ENCODE measurements at places on chromosomes 12 and 14. TPM values are rescaled to one million over a fixed set of nuclear protein-coding genes. Genes with fewer than 3 reads are reported as not detected.
A peak's percentile ranks its signal among the peaks of the same experiment; 100 is the strongest.

DNA sequence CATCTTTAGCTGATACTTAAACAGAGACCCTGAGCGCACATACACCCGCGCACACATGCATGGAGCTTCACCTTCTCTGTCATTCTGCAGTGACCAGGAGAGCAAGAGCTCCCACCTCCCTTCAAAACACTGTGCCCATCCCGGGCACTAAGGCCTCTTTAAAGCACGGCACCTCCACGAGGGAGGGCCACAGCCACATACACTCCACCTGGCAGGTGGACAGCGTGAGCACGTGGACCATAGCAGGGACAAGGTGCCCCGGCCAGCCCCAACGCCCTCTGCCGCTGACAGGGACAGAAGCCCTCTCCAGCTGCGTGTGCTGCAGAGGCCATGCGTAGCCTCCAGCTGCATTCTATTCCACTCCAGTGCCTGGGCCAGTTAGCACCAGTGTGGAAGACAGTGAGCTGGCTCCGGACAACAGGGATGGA is 5.4 kb downstream of the GAPDH start:
- no peak for DNase-seq

GRCh38 chr14:90985601-90986242 is 74.7 kb downstream of the RPS6KA5 start:
- DNase-seq, result no peak

- DNase-seq, result no peak
Measured at GRCh38 chr12:67451206-67451605, 182.0 kb downstream of the CAND1 start.

DNA sequence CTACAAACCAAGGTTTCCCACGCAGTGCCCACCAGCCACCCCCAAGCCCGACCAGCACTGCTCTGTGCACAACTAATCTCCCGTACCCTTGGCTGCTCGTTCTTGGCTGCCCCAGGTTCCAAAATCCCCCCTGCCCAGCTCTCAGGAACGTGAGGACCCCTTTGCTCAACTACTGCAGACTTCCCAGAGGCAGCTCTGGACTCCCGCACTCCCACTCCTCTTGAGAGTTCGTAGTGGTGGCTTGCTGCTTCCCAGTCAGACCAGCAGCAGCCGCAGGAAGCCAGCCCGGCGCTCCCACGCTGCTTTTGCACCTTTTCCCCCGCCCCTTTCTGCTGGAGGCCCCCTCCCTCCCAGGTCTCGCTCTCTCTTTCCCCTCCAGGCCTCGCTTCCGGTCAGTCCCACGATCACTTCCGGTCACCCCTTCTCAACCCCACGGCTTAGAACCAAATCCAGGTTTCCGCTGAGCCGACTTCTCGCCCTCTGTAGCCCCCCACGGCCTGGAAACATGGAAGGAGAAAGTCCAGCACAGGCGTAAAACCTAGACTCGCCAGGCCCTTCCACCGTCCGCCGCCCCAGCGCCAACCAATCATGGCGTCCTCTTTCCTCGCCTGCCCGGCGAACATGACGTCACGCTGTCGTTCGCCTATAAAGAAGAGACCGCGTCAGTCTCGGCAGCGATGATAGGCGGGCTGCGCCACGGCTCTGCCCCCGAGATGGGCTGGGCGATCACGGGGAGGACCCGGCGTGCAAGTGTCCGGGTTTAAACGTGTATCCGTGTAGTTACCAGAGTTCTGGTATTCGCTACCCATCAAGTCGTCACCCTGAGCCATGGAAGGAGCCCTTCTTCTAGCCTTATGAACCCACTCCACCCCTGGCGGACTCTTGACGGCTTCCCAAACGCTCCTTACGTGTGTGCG is at the start of gene TFCP2:
Gene TFCP2 (minus strand): TSS at position 621 of the 917 bp plus-strand sequence. CDS start 713 bp downstream, outside the sequence.
- peak; percentile 78 for DNase-seq

- no peak for DNase-seq
Measured at GRCh38 chr12:106997916-106998315, 11.0 kb upstream of the MTERF2 start.

TSPAN19 gene
- total RNA-seq, result 0.35 TPM

GRCh38 chr12:107242189-107242588 is 148.8 kb upstream of the CRY1 start:
- DNase-seq, result no peak

- DNase-seq, result no peak
Measured at GRCh38 chr14:48738186-48738925, 847.8 kb downstream of the RPS29 start.

APOF gene
- not detected for total RNA-seq

DNA sequence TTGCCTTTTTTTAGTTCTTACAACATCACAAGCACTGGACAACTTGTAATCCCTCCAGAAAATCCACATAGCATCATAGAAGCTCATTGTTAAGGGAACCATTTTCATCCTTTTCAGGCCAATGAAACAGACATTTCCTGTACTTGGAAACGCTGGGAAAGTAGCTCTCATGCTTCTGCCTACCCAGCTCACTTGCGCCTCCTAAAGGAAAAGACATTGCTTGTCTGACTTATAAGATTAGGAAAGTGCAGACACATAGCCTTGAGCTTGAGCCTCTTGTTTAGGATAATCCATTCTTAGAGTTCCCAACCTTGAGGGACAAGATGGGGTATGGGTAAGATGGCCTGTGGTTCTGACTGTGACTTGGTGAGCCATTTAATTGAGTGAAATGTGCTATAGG is 589.5 kb downstream of the NOVA1 start:
- DNase-seq, result peak; percentile 9

- no peak for DNase-seq
Measured at GRCh38 chr12:65094722-65095121, 26.4 kb downstream of the WIF1 start.

DNA sequence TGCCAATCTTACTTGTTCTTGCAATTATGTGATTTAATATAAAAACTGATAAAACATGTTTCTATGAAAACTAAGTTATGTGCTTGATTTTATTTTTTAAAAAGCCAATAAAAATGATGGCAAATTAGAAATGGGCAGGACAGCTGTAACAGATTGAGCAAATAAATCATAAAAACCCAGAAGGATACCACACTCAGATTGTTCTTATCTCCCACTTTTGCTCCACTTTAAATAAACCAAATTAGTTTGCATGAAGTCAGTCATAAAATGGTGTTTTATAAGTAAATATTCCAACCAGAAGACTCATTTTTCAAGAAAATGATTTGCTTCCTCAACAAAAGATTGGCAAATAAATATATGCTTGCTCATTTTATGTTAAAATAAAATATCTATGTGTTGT is 307.9 kb upstream of the G2E3 start:
- DNase-seq, result no peak

GRCh38 chr14:68513838-68514607 is 278.8 kb downstream of the ZFP36L1 start:
- no peak for DNase-seq

TBX5 gene
- not detected for total RNA-seq

- no peak for DNase-seq
Measured at GRCh38 chr12:124927201-124928094, 13.0 kb upstream of the UBC start.

GRCh38 chr12:106981788-106982187 is 5.2 kb downstream of the MTERF2 start:
- no peak for DNase-seq

DNA sequence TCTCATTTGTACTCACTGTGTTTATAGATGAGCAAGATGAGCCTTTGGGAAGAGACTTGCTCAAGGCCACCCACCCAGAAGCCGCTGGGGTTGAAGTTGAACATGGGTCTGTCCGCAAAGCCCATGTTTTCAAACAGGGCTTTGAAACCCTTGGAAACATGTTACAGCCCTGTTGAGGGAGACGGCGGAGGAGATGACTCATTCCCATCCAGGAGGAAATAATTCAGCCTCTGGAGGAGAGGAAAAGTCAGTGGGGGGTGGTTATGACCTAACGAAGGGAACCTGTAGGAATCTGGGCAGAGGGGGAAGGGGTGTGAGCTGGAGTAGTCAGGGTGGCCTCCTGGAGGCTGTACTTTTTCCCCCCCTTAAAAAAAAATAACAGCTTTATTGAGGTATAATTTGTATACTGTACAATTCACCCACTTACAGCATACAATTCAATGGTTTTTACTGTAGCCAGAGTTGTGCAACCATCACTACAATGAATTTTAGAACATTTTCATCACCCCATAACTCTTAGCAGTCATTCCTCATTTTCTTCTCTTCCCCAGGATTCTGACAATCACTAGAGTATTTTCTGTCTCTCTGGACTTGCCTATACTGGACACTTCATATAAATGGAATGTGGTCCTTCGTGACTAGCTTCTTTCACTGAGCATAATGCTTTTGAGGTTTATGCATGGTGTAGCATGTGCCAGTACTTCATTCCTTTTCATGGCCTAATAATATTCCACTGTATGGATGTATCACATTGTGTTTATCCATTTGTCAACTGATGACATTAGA is 1.9 kb upstream of the RIN3 start:
- peak; percentile 87 for DNase-seq

PKP2 gene
- 1.5 TPM for total RNA-seq

MSRB3 gene
- total RNA-seq, result 35.3 TPM

MFAP5 gene
- not detected for total RNA-seq

DNA sequence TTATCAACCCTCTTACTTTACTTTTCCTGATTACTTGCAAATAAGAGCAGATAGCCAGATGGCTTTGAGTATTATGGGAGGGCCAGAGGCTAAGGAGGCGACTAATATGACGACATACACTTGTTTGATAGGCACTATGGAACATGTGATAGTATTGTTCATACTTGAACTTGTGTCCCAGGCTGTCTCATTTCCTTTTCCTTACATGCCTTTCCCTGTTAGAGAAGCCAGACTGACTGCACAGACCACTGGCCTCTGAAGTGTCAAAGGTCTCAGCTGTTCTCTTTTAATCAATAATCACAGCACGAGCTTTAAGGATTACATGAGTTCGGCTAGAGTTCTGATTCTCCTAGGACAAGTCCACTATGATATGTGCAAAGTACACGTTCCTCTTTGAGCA is 326.0 kb downstream of the PRKD1 start:
- DNase-seq, result peak; percentile 12

DNA sequence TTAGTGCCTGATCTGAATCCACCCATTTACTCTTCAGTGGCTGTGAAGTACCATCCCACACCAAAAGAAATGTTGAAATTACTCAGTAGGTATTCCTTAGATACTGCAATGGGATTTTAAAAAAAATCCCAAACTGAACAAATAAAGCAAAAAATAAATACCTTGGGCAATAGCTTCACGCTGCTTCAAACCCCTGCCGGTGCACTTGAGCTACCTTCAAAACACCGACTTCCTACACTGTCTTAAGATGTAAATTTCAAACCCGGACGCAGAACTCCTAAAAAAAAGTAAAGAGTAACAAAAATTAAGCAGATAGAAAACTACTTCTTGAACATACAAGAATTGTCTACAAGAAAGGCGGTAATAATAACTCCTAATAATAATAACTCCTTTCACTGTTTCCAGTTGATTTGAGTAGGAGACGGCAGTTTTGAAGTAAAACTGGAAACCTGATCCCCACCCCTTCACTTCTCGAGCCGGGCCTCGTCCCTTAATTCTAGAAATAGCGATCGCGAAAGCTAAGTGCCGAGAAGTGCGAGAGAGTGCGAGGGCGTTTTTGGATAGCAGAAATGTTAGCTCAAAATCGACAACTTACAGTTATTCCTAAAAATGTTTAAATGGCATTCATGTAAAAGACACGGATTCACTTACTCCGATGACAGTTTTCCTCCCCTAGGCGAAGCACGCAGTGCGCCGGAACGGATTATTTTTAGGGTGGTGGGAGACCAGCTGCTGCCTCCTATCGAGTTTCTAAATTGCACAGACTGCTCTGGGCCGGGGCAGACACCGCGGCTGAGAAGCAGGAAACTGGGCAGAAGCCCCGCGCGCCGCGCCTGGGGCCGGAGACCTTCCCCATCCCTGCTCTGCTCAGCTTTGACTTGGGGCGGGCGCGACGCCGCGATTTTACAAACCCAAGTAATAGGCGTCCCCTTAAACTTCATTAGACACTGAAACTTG is at the start of gene ABCC9:
Gene ABCC9 (minus strand): TSS at position 878 of the 957 bp plus-strand sequence. CDS start 4,752 bp downstream, outside the sequence.
- DNase-seq, result no peak

KRT6C gene
- not detected for total RNA-seq

DNA sequence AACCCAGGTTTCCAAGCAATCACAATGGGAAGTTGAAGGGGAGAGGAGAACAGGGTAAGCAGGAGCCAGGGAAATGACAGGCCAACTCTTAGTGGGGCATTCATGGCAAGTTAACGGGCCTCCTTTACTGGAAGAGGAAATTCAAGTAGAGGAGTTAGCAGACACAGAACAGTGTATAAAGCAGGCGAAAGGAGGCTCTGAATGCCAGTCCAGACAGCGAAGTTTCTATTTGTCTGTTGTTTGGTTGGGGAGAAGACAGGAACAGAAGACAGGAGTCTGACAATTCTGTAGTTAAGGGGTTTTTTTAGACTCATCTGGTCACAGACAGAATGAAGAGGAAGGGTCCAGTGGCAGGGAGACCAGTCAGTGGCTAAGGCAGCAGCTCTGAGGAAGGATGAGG is at the start of gene ACSM4:
Gene ACSM4 (plus strand): TSS at position 301 of the 400 bp plus-strand sequence. CDS start 260 bp downstream, outside the sequence.
- DNase-seq, result no peak

GRCh38 chr12:65121049-65121955 is at the start of gene WIF1:
TSS of gene WIF1 (minus strand) at chr12:65121305. CDS start at chr12:65121191, 114 bp downstream.
- DNase-seq, result no peak

Measured in glomerular endothelial cell (primary cell).